KG1 (cell line): ENCODE measurements at places on chromosomes 11 and 22.
A peak's percentile ranks its signal among the peaks of the same experiment; 100 is the strongest.

- peak; percentile 41 for DNase-seq
Measured at GRCh38 chr11:9739123-9739900, 75.4 kb downstream of the SWAP70 start.

DNA sequence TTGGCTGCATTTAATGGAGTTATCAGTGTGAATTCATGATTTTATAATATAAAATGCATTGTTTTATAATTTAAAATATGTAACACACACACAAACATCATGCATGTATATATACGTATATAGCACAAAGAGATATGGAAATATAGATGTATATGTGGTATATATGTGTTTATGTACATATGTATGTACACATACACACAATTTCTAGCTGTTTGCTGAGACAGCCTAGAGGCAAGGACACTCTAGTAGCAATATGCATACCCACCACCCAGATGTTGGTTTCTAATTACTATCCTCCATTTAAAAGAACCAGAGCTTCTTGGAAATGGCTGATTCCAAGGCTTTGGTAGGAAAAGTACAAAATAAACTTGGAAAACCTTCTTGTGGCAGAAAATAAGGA lies 50.4 kb downstream of the RBFOX2 start:
- DNase-seq: no peak

DNA sequence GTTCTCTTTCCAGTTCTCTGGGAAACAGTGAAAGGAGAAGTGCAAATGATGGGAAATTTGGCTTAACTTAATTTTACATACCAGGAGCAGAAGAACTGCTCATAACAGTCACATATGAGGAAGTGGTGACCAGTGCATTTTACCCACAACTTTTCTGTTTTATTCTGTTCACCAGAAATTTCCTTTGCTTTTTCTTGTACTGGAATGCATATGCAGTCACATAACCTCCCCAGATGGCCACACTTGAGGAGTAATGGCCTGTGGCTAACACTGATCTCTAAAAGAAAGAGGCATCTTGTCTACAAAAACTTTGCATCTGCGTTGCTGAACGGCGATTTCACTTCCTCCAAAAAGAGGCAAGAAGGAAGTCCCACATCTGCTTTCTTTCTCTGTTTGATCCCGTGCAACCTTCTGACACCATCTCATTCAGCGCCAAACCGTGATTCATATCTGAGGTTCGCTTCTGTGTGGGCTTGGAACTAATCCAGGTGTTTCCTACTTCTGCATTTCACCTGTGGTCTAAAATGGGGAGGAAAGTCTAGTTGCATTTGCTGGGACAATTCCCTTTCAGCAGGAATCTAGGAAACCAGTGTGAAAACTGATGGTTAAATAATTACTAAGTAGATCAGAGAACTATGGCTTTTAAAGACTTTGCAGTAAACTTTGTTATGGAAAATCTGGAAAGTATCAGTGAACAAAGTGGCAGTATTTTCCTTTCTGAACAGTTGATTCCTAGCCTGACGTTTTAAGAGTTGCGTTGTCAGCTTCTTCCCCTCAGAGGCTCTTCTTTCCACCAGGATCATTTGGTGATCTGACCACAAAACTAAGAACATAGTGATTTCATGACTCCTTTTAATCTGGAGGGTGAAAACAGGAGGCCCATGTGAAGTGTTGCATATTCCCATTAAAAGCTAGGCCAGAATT lies 4.2 kb upstream of the MPEG1 start:
- peak; percentile 78 for DNase-seq

- DNase-seq: no peak
Measured at GRCh38 chr11:121958971-121959325, 157.1 kb downstream of the BLID start.

- DNase-seq: no peak
Measured at GRCh38 chr22:49507607-49508292, 319.9 kb downstream of the BRD1 start.
